Naive B cell (primary cell): ENCODE measurements at places on chromosomes 5 and 9. TPM values are rescaled to one million over a fixed set of nuclear protein-coding genes. Genes with fewer than 3 reads are reported as not detected.

Gene NDUFS4
- 77.8 TPM for polyA plus RNA-seq

Gene PCDHB15
- polyA plus RNA-seq = not detected

Gene PRLR
- polyA plus RNA-seq = not detected

Gene SLC6A7
- polyA plus RNA-seq = not detected

Gene ZNF883
- polyA plus RNA-seq = 0.60 TPM

Gene ERAP2
- polyA plus RNA-seq = 12.0 TPM

Gene CSNK1A1
- 148 TPM for polyA plus RNA-seq

Gene CTXN3
- polyA plus RNA-seq = not detected
